CD4-positive, alpha-beta T cell treated with Interleukin-15 for 1 hour (primary cell): ENCODE measurements at places on chromosomes 3 and 15.

DNA sequence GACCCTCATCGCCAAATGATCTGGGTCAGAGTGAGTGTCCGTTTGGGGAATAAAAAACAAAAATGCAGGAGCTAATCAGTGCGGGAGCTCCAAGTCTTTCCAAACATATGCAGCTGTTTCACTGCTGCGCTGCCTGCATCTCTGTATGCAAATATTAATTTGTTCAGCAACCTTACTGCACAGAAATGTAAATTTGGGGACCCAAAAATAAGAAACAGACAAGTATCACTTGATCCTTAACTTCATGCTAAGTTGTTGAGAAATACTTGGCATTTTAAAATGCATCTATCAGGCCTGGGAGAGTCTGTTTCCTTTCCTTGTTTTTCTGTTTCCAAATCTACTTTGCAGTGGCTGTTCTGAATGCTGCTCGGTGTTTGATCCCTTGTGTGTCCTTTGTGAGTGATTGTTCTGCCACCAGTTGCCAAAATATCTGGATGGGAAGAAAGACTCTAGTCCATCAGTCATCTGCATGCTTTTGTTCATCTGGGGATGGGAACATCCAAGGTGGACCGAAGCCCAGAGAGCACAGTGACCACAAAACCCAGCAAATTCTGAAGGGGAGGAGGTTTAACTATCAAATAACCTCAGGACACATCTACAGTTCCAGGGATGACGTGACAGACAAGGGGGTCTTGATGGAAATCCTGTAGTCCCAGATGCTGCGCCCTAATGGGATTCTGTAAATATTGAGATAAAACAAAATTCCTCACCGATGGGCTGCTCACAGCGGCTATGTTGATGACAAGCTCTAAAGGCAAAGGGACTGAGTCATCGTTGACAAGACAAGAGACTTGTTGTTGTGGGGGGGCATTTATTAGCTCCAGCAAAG lies 199.5 kb upstream of the WNT5A start:
- DNase-seq: no peak

- no peak for DNase-seq
Observed at GRCh38 chr15:38208206-38208605, 44.4 kb upstream of the SPRED1 start.

DNA sequence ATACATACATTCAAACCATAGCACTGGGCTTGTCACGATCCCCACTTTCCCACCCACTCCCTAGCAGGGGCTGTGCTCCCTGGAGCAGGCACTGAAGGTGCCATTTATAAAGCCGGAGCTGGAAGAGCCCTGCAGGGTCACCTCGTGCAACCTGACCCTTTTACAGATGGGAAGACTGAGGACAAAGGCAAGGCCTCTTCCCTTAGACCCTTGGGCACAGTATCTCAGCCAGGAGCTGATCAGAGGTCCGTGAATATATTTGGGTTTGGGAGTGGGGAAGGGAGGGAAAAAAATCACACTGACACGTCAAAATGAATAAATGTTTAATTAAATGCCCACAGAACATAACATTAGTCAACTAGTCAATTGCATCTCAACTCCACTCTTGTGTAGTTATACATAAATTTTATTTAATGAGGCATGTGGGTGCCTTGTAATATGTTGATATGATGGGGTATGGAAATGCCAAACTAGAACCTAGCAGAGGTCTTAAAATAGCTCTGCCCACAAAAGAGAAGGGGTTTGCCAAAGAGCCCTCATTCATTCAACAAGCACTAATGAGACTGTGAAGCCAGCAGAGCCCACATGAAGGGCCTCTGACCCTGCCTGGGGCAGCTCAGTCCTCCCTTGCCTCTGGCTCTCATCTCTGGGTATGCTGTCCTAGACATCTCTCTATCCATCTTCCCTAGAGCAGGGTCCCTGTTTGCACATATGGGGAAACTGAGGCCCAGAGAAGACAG lies 119.4 kb downstream of the NUP210 start:
- DNase-seq: no peak

- DNase-seq: peak; percentile 81
Observed at GRCh38 chr3:71130471-71131374, 452.8 kb downstream of the FOXP1 start.

DNA sequence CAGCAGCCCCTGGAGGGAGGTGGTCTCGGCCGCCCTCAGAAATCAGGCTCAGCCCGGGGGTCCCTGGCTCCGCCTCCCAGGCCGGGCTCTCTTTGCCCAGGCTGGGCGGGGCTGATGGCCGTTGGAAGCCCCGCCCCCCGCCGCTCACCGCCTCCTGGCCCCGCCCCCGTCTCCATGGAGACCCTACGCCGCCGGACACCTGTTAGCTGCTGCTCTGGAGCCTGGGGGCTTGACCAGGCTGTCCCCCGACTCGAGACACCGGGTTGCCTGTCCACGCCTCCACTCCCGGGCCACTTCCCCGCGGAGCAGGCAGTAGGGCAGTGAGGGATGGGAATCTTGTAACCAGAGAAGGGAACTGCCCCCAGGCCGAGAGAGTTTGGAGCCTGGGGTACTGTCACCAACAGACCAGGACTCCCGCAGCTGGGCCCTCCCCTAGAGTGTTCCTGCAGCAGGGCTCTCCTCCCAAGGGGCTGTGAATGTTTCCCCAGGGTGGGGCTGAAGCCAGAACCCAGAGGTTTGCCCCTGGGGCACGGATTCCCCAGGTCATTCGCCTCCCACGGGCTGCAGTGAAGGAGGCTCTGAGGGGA lies 27.8 kb upstream of the RPL32 start:
- DNase-seq: no peak
